ENCODE measurements at places on chromosomes 3 and 15.

DNA sequence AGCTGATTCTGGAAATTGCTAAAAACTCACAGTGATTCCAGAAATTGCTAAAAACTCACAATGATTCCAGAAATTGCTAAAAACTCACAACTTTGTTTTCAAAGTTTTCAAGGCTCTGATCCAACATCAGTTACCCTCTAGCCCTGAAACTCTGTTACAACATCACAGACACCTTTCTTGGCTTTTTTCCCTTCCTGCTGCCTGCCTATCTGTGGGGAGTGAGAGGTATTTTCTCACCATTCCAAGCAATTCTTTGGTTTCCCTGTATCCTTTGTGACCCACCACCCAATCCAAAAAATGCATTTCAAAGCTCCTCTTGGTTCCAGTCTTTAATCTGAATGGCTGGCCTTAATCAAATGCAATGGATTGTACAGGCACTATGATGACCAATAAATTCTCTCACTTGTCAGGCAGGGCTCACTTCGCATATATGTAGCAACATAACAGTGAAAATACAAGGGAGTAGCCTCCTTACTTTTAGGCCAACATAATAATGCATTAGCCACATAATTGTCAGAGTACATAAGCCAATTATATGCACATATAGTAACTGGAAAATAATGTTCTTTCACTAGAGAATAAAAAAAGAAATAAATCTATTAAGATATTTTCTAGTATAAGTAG is 1139.0 kb downstream of the ROBO2 start:
- DNase-seq: no peak

DNA sequence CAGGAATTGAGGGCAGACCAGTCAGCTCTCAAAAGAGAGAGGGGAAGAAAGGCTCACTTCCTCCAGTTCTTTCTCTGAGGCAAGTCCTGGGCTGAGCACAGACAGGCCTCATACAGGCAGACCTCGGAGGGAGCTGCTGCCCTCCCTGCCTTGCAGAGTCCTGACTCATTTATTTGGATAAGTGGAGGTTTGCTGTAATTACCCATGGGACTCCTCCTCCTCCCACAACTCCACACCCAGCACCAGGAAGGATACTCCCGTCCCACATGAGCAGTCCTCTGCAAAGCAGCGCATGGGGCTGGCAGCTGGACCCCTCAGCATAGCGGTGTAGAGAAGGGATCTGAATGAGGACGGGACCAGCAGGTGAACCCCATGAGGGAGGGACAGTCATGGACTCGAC is 13.4 kb upstream of the SCN10A start:
- DNase-seq: no peak

DNA sequence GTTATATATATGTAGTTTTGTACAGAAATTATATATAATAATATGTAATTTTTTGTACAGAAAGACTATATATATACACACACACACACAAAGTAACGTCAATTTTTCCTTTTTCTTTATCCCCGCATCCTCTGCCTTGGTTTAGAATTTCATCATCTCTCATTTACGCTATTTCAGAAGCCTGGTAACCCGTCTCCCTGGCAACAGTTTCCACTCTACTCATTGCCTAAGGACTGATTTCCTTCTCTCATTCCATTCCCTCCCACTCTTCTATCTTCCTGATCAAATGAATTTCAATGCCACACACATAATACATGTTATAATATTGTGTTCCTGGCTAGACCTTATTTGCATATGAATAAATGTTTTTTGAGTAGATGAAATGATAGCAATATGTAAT is 47.8 kb upstream of the NDN start:
- no peak for DNase-seq

GRCh38 chr15:60208709-60209108 is 189.1 kb downstream of the ANXA2 start:
- no peak for DNase-seq

GRCh38 chr3:140455521-140456214 is 222.2 kb upstream of the TRIM42 start:
- DNase-seq: no peak

- no peak for DNase-seq
These were observed 51.0 kb upstream of the PLXND1 start for GRCh38 chr3:129657261-129658046.

DNA sequence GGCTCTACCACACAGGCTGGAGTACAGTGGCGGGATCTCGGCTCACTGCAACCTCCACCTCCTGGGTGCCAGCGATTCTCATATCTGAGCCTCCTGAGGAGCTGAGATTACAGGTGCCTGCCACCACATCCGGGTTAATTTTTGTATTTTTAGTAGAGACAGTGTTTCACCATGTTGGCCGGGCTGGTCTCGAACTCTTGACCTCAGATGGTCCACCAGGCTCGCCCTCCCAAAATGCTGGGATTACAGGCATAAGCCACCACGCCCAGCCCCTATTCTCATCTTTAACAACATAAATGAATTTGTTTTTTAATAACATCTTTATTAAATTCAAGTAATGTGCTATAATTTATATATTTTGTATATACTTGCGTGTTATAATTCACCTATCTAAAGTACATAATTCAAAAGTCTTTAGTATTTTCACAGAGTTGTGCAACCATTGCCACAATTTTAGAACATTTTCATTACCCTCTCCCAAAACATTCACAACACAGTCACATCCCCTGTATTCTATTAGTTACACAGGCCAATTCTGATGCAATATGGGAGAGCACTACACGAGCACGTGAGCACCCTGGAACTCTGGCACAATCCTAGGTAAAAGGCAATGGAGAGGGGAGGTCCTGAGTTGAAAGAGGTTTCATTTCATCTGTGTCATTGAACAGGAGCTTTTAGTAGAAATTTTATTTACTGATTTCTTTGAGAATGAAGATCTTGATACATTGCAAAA is 21.2 kb upstream of the MTMR14 start:
- DNase-seq: no peak

DNA sequence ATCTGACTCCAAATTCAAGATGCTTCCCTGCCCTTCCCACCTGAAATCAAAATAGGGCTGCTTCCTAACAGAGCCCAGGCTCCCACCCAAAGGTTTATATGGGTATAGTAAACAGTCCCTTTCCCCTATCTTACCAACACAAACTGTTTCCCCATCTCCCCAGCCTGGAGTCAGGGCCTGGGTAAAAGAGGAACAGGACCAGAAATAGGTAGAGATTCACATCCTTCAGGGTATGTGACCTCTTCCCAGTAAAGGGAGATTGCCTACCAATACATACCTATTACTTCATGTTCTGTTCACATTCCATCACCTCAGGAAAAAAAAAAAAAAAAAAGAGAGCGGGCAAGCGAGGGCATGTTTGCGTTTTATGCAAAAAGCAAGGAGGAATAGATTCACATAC is 9.7 kb upstream of the SHF start:
- no peak for DNase-seq

DNA sequence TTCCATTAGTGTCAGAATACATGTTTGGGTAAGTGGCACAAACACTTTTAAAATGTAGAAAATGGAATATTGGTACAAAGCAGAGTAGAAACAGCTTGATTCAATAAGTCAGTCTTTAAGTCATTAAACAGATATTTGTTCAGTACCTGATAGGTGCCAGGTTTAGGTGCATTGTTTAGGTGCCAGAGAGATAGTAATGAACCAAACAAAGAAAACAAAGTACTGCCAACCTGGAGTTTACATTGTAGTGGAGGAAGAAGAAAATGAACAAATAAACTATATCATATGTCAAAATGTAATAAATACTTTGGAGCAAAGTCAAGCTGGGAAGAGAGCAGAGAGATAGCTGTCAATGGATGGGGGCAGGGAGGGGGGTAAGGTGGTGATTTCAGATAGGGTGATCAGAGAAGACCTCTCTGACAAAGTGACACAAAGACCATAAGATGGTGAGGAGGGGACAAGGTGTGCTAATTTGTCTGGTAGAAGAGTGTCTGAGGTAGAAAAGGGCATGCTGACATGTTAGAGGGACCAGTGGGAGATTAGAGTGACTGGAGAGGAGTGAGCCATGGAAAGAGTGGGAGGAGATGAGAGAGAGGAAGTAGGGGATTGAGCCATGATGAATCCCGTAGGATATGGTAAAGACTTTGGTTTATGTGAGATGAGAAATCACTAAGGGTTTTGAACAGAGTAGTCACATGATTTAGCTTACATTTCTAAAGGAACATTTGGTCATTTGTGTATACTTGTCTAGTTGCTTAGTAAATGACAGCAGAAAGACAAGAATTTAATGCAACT is 128.2 kb downstream of the UBE2E2 start:
- DNase-seq: no peak

- no peak for DNase-seq
These were observed 26.4 kb upstream of the LAMP3 start for GRCh38 chr3:183188895-183189462.

GRCh38 chr3:8336456-8336855 is 165.2 kb upstream of the LMCD1 start:
- no peak for DNase-seq

DNA sequence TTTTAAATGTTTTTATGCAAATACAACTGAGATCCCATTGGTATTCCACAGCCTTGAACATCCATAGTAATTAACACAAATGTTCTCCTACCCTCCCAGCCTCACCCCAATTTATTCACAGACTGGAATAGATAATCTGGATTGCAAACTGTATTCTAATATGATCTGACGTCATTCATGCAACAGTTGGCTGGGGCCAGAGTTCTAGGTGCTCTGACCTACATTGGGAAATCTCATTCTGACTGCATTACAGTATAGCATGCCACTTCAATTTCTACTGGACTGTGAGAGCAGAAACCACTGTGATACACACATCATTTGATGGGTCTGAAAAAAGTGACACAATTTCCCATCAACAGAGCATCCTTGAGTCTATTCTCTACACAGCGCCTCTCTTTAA is 403.1 kb downstream of the MAGI1 start:
- no peak for DNase-seq

DNA sequence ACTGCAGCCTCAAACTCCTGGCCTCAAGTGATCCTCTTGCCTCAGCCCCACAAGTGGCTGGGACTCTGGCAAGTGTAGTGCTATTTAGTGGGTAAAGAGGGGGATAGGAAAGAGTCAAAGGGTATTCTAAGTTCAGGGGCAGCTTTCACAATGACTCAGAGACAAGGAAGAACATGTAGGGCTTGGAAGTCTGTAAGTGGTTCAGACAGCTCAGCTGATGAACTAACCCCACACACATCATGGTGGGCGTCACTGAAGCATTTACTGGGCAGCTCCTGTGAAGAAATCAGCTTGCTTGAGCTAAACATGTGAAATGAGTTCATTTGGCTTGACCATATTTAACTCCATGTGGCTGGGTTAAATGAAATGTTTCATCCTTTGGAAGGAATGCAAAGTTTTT is 34.6 kb upstream of the THSD4 start:
- no peak for DNase-seq

DNA sequence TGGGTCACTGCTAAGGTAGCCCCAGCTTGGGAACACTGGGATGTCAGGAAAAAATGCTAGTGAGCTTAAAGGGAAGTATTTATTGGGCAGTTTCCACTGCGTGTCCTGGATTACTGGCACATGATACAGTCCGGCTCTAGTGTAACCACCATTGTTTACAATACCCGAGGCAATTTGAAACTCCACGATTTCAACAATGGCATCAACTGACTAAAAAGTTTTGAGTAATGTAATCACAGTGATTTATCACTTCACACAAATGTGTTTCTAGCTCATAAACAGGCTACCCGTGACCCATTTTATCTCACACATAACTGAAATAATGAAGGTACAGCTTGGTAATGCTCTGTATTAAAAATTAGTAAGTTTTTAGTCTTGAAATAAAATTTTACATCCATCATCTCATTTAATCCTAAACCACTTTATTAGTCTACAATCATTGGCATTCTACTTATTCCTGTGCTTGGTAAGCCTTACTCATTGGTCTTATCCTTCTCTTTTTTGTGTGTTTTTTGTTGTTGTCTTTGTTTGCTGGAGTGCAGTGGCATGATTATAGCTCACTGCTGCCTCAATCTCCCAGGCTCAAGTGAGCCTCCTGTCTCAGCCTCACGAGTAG is 7.6 kb downstream of the ZMAT3 start:
- no peak for DNase-seq

DNA sequence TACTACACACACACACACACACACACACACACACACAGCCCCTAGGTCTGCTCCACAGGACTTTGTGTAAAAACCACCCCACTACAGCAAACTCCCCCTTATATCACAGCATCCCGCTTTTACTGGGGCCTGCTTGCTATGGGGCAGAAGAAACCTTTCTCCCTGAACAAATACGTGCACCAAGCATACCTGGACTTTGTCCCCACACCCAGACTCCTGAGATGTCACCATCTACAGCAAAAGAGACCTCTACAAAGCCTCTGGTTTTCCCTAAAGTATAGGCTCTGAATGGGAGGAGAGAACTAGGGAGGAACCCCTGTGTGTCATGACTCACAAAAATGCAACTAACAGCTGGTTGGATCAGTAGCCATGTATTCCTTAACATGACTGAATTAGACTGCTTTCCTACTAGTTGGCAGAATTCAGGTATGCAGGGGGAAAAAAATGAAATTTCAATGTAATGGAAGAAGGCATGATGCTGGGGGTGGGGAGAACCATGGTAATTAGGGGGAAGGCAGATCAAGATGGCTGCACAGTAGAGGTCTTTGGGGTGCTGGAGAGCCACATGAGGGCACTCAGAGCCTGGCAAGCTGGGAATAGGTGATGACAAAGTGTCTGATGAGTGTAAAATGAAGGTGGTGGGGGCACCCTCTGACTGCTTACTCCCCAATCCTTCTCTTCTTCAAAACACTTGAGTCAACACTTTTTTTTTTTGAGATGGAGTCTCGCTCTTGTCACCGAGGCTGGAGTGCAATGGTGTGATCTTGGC is 45.9 kb downstream of the DAPK2 start:
- DNase-seq: no peak

DNA sequence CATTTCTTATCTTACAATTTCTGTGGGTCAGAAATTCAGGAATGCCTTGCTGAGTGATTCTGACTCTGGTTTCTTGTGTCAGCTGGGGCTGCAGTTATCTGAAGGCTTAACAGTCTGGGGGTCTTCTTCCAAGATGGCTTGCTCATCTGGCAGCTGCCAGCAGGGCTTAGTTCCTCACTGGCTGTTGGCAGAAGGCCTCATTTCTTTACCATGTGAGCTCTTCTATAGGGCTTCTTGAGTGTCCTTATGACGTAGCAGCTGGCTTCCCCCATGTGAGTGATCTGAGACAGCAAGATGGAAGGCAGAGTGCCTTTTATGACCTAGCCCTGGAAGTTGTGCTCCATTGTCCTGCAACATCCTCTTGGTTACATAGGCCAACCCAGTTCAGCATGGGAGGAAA is 82.0 kb upstream of the PDZRN3 start:
- no peak for DNase-seq

DNA sequence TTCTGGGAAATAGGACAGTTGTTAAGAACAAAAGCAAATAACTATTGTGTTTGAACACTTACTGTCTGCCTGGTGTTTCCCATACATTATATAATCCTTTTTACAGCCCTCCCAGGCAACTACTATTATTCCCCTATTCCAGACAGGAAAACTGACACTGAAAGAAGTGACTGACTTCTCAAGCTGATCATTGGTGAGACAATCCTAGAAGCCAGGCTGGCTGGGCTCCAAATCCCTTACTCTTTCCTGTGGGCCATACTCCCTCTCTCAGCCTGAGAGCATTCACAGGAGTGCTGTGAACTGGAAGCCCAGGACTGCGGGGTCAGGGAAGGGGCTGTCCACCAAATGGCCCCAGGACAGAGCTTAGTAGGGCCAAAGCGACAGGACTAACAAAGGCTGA is 39.2 kb upstream of the PDE8A start:
- DNase-seq: no peak
